NK-92 treated with Interleukin-12 subunit alpha and Interleukin-12 subunit beta, amount 100 ng/mL, for 24 hours (cell line): ENCODE measurements at places on chromosomes 4 and X.

DNA sequence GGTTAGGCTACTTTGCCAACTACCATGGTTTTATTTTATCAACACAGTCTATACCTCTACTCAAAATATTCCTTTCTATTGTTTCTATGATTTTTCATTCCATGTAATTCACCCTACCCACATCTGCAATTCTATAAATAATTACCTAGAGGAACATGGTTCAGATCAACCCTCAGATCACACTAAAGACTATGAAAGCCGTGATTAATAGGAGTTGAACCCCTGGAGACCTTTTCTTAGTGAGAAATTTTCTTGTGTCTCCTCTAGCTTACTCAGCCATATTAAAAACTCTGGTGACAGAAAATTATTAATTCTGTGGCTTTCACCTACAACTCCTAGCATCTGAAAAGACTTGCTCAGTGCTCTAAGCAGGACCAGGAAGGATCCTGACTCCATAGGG, 38.5 kb upstream of the CXXC4 start:
- no peak for DNase-seq

- DNase-seq, result no peak
These were observed 39.0 kb downstream of the JADE1 start for GRCh38 chr4:128848461-128848860.

GRCh38 chr4:87698394-87698793, 48.3 kb downstream of the DMP1 start:
- DNase-seq, result no peak

DNA sequence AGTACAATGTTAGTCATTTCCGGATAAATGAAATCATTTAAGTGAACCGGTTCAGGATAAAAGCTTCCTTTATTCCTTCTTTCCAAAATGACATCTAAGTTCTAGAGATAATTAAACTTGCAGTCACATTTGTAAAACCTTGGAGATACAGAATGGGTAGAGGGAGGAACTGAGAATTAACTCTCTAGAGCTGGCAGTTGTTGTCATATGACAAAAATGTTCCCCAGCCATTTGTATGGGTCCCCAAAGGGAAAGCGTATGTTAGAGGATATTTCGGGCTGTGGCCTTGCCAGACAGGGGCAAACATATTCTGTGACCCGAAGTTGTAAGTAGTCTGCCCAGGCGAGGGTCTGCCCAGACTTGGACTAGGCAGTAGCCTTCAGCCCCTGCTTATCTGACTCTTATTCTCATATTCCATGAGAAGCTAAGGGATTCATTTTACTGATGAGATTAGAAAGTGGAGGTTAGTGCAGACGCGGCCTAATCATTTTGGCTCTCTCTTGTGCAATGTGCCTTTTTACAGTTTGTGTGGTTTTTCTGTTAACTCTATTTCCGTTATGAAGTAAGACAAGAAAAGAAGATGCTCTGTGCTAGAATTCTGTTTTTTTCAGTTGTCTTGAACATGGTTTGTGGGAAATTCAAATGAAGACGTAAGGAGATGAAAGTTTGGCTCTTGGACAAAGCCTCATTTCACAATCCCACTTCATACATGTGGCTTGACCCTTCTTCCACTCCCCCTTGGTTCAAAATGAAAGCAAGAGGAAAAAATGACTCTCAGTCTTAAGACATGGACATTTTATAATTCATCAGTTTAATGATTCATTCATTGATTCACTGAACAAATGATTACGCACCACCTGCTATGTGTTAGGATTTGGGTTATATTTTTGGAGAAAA, 2394.2 kb upstream of the AGA start:
- no peak for DNase-seq

GRCh38 chrX:10467793-10468192, 152.6 kb downstream of the MID1 start:
- no peak for DNase-seq

- DNase-seq, result no peak
These were observed 359.6 kb downstream of the IL1RAPL1 start for GRCh38 chrX:28946846-28947245.

DNA sequence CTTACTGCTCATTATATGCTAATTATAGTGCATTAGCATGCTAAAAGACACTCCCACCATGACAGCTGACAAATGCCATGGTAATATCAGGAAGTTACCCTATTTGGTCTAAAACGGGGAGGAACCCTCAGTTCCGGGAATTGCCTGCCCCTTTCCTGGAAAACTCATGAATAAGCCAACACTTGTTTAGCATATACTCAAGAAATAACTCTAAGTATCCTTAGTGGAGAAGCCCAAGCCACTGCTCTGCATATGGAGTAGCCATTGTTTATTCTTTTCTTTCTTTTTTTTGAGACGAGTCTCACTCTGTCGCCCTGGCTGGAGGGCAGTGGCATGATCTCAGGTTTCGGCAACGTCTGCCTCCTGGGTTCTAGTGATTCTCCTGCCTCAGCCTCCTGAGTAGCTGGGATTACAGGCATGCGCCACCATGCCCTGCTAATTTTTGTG, 15.5 kb downstream of the NUDT6 start:
- DNase-seq, result no peak

GRCh38 chr4:85672959-85673358, 198.0 kb downstream of the ARHGAP24 start:
- no peak for DNase-seq

DNA sequence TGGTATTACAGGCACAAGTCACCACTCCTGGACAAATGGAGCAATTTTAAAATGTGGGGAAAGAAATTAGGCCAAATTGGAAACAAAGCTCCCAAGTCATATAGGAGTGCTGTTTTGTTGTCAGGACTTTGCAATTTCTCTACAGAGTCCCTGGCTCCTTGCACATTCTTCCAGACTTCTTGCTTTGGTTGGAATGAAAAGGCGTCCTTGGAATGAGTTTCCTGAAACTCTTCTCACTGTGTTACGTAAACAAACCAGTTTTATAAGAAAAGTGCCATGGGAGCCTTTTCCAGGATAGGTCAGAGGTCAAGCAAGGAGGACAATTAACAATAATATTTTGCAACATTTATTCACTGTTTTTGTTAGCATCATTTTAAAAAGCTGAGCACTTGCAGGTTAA, 32.4 kb upstream of the KIT start:
- DNase-seq, result no peak

DNA sequence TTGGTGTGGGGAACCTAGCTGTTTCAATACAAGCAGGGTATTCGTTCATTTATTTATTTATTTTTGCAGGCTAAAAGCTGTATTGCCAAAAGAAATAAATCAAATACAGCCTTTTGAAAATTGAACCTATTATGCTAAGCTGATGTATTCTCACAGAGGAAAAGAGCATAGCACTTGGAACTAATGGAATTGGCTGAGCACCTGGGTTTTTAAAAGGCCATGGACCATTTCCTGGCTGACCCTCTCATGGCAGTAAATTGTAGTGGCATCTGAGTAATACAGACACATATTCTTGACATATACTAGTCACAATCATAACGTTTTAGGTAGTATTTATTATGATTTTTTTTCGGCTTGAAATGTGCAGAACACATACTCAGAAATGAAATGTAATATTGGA, 71.8 kb upstream of the ALG13 start:
- DNase-seq, result no peak

DNA sequence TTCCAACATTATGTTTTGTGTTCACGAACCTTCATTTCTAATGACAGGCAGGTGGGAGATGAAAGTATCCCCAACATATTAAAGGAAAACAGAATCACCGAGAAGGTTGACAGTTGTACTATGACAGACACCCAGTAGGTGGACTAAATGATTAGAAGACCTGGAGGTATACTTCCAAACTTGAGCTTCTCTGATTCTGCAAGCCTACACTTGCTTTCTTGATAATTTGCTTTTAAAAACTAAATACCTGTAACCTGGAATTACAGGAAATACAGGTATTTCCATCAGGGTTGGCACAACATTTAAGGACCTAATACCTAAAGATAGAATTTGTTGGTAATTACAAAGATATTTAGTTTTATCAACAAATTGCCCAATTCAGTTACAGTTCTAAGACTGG, 43.4 kb downstream of the C4orf51 start:
- DNase-seq, result no peak

- DNase-seq, result no peak
These were observed 182.5 kb upstream of the ARX start for GRCh38 chrX:25198253-25198652.

GRCh38 chr4:37561803-37562207, 124.4 kb downstream of the RELL1 start:
- DNase-seq, result no peak

DNA sequence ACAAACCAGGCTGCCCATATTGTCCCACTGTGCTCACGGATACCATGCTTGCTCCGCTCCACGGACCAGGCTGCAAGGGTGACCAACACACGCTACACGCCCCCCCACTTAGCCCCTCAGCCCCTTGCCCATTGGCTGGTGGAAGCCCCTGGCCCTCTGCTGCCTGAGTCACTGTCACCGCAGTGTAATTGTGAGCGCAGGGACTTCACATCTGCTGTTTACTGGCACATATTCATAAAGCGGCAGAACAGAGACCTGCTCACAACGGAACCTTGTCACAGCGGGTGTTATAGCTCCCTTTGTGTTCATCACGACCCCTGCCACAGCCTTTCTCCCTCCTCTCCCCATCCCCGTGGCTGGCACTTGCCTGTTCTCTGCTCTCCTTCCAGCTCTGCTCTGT, 83.7 kb downstream of the PSAPL1 start:
- DNase-seq, result no peak
